CD4-positive, alpha-beta T cell treated with Interleukin-6 for 4 hours (primary cell): ENCODE measurements at places on chromosomes 7 and 10.

- peak; percentile 70 for DNase-seq
Measured at GRCh38 chr7:87600130-87601124, at the start of gene ABCB1. Gene ABCB1, minus strand, starts transcription at chr7:87600884. Its CDS starts 700 bp downstream, at chr7:87600184.

- no peak for DNase-seq
Measured at GRCh38 chr7:931871-932650, 22.4 kb downstream of the ADAP1 start.

GRCh38 chr7:101156866-101157589, 2.8 kb downstream of the AP1S1 start:
- DNase-seq = no peak

DNA sequence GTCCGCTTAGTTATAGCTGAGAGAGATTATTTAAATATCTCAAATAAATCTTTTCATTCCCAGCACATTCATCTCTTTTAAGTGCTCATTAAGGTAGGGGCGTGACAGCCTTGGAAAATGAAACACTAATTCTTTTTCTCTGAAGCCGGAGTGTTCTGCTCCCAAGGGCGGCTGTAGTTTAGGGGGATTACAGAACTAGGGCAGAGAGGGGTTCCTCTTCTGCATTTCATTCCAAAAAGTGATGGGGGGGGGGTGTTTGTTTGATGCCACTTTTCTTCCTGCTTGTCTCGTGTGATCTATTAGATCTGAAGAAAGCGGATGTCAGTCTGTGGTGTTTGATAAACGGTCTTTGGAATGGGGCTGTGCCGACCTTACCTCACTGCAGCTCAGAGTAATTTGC, 506.5 kb upstream of the MGMT start:
- DNase-seq = no peak

GRCh38 chr10:117442944-117443685, 67.9 kb upstream of the PDZD8 start:
- DNase-seq = peak; percentile 64

DNA sequence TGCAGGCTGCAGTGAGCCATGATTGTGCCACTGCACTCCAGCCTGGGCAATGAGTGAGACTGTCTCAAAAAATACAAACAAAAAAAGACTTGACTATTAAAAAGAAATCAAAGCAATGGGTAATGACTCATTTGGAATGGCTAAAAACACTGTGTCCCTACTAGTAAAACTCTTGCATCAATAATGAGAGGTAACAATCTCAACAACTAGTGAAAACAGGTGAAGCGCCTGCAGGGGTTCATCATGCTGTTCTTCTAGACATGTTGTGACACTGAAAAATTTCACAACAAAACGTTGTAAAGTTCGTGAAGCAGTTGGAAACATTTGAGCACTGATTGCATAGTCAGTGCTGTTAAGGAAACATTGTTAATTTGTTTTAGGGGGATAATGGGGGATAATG, 26.9 kb upstream of the SLC29A4 start:
- no peak for DNase-seq

DNA sequence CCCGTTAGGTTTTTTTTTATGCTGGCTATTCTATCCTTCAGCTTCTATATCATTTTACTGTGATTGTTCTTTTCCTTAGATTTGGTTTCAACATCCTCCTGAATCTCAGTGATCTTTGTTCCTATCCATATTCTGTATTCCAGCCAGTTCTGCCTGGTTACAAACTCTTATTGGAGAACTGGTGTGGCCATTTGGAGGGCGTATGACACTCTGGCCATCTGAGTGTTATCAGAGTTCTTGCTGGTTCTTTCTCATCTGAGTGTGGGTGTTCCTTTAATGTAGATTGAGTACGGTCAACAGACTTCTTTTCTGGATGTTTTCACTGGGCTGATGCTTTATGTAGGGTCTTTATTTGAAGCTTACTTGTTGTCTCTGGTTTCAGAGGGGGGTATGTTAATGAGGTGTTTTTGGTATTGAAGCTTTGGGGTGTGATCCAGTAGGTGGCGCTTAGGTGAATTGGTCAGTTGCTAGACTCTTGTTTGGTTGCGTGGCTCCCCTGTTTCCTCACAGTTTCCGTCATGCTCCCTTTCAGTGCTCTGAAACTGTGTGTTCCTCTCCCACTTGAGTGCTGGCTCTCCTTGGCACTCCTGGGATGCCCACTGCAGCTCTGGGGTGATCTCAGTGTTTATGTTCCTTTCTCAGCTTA, 80.7 kb downstream of the FANK1 start:
- no peak for DNase-seq

DNA sequence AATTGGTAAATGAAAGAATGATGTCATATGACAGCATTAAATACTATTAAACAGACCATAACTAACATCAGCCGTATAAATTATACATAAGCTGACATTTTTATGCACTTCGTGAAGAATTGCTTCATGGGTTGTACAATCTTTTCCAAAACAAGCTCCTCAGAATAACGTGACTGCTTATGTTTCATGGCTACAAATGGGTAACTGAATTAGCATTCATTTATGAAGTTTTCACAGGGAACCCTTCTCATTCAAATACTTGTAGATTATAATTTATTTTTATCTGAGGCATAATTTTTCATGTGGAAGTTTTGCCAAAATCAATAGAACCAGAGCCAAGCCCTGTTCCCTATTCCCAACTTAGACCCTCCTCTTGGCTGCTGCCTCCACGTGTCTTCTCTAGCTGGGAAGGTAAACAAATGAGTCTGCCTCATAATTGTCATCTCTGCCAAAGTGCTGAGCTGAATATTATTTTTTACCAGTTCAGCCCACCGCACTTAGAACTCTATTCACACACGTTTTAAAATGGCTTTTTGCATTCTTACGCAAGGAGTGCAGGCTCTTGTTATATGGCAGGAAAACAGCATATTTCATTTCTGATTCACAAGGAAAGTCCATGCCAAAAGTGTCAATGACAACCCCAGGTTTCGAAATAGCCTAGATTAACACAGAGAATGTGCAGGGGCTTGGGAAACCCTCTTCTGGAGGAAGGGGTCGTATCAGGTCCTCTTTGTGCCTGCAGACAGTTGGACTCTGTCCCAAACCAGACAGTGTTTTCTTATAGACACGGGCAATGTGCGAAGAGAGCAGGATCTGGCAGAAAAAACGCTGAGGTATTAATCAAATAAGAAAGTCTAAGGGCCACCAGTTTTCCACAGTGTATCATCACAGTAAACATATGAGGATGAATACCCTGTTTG, 370.7 kb upstream of the MGMT start:
- DNase-seq = no peak

- no peak for DNase-seq
Measured at GRCh38 chr10:86867149-86867548, 90.3 kb downstream of the MMRN2 start.

DNA sequence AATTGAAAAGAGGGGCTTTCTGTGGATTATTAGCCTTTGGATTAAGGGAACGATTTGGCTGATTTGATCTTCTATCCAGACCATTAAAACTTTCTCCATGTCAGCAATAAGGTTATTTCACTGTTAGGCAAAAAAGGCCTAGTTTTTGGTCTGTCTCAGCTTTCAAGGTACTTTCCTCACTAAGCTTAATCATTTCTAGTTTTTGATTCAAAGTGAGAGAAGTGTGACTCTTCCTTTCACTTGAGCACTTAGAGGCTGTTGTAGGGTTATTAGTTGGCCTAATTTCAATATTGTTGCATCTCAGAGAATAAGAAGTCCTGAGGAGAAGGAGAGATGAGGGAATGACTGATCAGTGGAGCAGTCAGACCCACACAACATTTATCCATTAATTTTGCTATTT, 596.0 kb upstream of the TPK1 start:
- no peak for DNase-seq
